Stimulated activated CD4-positive, alpha-beta T cell treated with anti-CD3 and anti-CD28 coated beads, Interleukin-1b, Interleukin-23, amount 100 ng/mL, for 24 hours (primary cell): ENCODE measurements at places on chromosomes 12 and 14.

DNA sequence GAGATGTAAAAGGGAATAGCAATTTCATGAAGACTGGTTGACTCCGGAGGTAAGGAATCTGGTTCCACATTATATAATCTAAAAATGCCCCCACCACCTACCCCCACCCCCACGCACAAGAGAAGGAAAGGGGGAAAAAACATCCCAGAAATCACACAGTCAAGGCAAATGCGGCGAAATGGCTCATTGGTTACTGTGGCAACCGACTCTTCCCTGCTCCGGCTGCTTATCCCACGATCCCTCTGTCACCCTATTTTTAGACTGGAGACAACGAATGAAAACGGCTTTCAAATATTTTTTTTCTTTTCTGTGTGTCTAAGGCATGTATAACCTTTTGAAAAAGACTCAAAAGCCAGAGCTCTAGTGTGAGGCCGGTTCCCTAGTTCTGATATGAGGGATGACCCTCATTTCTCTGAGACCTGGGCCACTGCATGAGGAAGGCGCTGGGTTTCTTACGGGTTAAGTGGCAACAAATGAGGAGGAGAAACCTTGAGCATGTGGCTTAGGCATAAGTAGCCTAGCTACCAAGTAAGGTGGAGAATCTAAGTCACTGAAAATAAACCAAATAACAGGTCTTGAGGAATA lies 148.3 kb upstream of the GRIN2B start:
- DNase-seq: no peak

DNA sequence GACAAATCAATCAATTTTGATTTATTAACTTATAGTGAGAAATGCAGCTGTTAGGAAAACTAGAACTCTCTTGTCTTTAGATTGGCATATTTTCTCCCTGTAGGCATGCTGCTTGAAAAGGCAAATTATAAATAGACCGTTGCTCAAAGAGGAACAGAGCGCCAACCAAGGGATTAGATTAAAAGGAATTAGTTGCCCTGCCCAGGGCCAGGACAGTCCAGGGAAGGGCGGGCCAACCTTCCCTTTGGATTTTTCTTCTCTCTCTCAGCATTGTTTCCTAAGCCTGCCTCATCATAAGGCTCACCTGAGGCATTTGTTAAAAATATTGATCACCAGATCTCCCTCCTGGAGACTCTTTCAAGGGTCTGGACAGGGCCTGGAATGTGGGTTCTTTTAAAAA lies 8.6 kb downstream of the CIPC start:
- no peak for DNase-seq

DNA sequence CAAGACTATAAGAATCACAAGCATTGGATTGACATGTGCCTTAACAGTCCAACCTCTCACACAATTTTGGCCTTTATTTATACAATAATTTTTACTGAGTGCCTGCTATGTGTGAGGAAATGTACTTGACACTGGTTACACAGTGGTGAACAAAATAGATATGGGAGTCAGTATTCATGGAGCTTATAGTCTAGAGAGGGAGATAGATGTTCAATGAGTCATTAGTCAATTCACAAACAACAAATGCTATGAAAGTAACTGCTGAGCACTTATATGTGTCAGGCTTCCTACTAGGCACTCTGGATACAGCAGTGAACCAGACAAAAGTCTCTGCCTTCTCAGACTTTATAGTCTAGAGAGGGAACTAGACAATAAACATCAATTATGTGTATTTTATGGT lies 3.7 kb downstream of the CFAP54 start:
- DNase-seq: no peak

- no peak for DNase-seq
Measured at GRCh38 chr12:6268484-6269157, 41.9 kb upstream of the PLEKHG6 start.

DNA sequence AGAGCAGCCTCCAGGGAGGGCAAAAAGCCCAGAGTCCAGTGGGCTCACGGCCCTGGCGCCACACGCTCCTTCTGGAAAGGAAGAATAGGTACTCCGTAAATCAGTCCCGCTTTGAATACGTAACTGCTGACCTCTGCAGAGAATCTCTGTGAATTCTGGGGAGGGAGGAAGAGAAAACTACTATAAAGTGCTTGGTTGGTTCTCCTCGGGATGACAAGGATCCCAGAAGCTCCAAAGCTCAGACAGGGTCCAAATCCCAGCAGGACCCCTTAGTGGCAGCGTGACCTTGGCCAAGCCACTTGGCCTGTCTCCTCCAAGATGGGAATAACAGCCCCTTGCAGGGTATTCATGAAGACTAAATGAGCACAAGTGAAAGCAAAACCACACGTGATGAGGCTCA lies 31.7 kb downstream of the ANO2 start:
- DNase-seq: no peak
